ENCODE measurements at places on chromosomes 2 and 18.

DNA sequence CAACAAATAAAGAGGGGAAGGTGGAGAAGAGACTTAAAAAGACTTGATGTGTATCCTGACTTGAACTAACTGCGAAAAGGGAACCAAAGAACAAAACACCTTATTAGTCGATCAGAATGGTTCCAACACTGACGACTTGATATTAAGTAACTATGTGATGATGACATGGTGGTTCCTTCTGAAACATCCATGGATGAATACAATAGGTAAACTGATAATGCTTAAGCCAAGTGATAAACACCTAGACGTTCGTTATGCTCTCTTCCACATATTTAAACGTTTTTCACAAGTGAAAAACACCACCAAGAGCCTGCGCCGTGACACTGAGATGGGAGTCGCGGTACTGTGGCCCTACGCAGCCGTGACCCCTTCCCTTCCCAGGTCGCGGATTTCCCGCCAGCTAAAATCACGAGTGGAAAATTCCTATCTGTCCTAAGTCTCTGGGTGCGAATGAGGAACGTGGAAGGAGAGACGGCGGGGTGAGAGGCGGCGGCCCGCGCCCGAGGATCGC lies 797 bp downstream of the TTC32 start:
- DNase-seq = peak; percentile 47

GRCh38 chr2:44510246-44510645 lies 148.5 kb downstream of the CAMKMT start:
- no peak for DNase-seq

GRCh38 chr2:204571041-204571440 lies 25.8 kb downstream of the PARD3B start:
- no peak for DNase-seq

DNA sequence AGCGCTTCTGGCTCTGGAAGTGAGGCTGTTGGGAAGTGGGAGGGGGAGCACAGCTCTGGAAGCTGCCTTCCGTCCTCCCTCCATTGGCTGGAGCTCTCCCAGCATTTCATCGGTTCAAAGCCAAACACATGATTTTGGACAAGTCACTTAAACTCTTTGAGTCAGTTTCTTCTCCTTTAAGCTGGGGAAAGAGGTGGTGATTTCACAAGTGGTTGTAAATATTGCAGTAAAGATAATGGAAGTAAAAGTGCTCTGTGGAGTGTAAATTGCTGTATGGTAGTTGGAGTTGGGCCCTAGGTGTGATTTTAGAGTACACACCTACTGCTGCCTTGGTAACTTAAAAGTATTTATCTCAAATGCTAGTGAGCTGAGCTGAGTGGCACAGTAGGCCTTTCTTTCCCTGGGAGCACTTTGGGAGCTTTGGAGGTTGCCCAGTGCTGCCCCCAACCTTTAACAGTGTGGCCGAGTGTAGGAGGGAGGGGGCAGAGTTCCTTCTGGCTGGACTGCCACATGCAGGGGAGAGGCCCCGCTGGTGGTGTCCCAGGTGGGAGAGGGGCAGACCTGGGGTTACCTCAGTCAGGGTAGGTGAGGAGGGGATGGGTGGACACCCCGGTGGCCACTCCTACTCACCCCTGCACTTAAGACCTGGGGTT lies 54.7 kb downstream of the ASAP2 start:
- peak; percentile 57 for DNase-seq

DNA sequence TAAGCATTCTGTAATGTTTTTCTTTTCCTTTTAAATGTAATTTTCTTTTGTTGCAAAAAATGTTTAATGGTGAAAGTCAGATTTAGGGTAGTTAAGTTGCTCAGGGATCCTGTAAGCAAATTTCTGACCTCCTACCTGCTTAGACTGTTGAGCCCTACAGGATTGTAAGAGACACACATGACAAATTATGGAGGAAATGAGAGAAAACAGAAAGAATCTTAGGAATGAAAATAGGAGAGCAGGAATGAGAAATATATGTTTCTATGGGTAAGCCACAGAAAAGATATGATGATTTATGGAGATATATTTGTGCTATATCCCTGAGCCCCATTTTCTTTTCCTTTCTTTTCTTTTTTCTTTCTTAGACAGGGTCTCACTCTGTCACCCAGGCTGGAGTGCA lies 28.3 kb downstream of the CYBRD1 start:
- no peak for DNase-seq

GRCh38 chr2:64228126-64228678 lies 84.0 kb upstream of the PELI1 start:
- peak; percentile 81 for DNase-seq

DNA sequence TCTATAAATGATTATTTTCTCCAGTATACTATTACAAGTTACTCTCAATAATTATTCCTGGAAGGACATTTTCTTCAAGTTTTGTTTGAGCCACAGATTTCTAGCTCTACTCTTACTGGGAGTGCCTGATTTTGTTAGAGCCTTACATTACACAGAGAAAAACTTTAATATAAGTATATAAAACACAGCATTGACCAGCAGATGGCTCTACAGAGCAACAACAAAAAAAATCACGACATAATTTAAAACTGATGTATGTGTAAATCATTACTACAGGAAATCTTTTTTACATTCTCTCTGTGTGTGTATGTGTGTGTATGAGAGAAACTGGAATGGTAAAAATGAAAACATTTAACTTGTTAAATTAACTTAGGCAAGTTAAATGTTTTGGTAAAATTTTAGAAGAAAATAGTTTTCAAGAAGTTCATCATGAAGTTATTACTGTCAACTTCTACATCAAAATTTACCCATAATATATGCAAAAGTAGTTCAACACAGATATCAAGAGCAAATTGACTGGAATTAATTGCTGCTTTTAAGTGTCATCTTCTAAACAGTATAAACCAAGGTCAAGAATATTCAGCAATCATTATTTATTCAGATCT lies 103.3 kb downstream of the MDH1 start:
- DNase-seq = peak; percentile 47

DNA sequence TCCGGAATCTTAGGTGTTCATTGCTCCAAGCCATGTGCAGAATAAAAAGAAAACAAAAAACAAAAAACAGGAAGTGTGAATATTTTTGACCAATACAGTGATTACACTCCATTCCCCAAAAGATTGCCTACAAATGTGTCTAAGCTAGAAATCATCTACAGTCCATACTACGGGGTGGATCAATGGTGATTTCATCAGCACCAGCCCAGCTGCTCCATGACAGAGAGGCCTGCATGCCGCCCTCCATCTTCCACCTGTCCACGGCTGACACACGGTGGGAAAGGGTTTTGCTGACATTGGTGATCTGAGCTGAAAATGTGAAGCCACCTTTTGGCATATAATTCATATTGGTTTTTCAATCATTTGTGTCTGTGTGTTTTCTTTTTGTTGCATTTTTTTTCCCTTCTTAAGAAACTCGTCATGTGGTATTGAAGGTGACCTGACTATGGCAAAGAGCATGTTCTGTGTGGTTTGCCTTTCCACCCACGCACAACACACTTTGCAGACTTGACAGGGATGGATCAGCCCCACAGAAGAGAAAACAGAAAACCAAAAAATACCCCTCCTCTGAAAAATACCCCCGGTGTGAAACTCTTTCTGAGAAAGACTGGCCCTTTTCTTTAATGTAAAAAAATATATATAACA lies 533.1 kb downstream of the RNF144A start:
- DNase-seq = no peak

DNA sequence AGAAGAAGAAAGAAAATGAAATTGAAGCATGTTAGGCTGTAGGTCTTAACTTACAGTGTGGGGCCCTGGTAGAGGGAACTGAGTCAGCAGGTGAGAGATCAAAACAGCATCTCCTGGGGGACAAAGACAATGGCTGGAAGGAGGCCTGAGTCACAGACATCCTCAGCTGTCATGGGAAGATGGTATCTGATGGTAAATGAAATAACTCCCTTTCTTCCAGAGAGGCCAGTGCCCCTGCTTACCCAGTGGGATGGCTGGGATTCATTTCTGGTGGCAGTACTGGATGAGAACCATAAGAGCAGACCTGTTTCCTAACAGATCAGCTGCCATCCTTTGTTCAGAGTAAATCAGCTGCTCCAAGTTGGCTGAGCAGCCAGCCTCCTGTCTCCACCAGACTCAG lies 251.3 kb upstream of the EPAS1 start:
- no peak for DNase-seq

DNA sequence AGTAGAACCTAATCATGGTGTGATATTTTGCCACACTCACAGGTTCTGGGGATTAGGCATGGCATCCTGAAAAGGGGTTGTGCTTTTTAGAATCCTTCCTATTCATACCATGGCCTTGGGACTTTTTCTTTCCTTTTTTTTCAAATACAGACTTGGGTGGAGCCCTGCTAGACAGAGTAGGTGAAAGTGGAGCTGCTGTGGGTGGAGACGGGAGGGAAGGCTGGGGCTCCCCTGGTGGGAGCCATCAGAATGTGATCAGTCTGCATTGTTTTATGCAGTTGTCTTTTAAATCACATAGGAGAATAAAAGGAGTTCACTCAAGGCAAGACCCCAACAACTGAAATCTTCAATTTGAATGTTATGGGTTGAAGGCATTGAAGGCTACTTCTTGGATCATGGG lies 130.2 kb downstream of the VAPA start:
- no peak for DNase-seq

- DNase-seq = no peak
Observed at GRCh38 chr18:13982126-13982525, 66.8 kb upstream of the MC2R start.

- DNase-seq = no peak
Observed at GRCh38 chr2:28294451-28294850, 98.2 kb upstream of the FOSL2 start.

DNA sequence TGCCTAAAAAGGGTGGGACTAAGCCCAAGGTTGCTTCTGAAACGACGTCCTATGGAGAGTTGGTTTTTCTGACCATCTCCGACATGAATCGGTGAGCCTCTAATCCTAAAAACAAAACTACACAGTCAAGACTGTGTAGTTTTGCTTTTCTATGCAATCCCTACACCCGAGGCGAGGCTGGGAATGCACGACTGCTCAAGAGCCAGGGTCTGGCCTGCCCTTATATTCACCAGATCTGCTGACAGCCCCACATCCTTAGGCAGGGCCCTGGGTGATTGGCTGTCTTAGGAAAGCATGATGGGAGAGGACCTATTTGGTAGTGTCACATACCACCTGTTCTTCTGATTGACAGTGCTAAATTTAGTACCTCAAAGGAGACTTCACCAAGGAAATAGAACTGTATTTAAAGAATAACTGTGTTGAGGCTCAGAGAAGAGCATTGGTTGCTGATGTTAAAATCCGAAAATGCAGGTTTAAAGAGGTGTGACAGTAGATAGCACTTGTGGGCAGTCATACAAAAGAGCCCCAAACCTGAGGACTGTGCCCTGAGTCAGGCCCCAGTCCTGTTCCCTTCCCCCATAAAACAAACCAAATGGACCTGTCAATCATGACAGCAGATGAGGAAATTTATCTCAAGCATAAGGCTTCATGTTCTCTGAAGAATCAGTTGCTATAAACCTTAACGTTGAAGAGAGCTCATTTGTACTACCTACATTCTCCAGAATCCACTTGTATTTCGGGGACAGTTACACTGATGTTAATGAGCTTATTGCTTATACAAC lies at the start of gene TTN:
TTN (minus strand) TSS at position 197 of the 782 bp plus-strand sequence. CDS start 2,781 bp downstream, outside the sequence.
- DNase-seq = no peak

DNA sequence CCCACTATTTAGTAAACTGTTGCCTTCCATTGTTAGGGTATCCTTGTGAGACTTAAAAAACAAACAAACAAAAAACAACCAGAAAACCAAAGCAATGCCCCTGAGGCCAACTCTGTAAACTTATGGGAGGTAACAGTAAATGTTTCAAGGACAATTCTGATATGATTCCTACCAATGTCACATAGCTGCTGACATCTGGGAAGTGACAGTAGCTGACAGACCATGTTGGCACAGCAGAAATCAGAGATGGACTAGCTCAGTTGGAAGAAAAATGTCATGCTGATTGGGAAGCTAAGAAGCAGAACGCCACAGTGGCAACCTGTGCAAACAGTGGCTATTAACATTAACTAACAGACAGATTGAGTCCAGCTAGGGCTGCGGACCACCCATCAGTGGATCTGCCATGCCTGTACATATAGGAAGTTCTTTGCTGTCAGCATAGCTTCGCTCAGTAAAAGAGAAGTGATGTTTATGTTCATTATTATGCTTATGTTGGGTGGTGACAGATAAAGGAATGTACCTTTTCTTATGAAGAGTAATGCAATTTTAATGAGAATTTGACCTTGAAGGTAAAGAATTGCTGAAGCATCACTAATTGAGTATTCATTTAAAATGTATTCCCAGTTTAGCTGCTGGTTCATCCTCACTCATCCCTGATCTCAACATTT lies 180.6 kb downstream of the PARD3B start:
- DNase-seq = no peak

GRCh38 chr2:126720638-126721037 lies 64.7 kb downstream of the GYPC start:
- peak; percentile 10 for DNase-seq

- DNase-seq = no peak
Observed at GRCh38 chr2:101884423-101884822, 107.3 kb upstream of the IL1R2 start.

DNA sequence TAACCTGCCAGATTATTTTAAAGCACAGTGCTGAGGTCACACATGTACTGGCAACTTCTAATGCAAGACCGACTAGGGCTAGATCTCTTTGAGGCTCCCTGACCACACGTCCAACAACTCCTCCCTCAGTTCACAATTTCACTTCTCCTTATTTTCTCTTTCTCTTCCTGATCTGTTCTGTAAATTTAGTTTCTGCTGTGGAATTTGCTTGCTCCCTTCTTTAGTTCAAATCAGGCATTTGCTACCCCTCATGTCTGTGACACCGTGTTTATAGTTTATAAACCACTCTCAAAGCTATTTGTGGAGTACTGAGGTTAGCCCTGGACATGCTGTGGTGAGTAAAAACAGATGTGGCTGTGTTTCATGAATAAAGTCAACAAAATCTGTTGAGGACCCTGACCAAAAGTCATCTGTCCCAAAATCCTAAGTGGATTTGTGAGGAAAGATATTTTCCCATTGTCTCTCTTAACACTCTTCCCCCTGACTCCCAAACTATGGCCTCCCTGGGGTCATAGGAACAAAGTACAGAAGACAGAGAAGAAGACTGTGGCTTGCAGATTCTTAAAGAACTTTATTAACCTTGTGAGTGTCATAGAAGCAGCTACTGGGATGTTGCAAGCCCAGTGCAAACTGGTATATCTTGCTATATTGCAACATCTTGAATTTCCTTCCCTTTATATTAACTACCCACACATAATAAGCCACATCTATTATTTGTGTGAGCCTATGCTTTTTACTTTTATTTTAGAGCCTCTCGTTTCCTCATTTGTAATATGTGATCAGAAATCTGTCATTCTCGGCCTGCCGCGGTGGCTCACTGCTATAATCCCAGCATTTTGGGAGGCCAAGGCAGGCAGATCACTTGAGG lies 3.5 kb upstream of the NAGK start:
- DNase-seq = peak; percentile 83

GRCh38 chr18:37717098-37717497 lies 151.5 kb upstream of the CELF4 start:
- DNase-seq = no peak

Measured in mesenchymal stem cell (in vitro differentiated cells and primary cell).